Cardiac fibroblast (primary cell): ENCODE measurements at places on chromosomes 2 and 18.

DNA sequence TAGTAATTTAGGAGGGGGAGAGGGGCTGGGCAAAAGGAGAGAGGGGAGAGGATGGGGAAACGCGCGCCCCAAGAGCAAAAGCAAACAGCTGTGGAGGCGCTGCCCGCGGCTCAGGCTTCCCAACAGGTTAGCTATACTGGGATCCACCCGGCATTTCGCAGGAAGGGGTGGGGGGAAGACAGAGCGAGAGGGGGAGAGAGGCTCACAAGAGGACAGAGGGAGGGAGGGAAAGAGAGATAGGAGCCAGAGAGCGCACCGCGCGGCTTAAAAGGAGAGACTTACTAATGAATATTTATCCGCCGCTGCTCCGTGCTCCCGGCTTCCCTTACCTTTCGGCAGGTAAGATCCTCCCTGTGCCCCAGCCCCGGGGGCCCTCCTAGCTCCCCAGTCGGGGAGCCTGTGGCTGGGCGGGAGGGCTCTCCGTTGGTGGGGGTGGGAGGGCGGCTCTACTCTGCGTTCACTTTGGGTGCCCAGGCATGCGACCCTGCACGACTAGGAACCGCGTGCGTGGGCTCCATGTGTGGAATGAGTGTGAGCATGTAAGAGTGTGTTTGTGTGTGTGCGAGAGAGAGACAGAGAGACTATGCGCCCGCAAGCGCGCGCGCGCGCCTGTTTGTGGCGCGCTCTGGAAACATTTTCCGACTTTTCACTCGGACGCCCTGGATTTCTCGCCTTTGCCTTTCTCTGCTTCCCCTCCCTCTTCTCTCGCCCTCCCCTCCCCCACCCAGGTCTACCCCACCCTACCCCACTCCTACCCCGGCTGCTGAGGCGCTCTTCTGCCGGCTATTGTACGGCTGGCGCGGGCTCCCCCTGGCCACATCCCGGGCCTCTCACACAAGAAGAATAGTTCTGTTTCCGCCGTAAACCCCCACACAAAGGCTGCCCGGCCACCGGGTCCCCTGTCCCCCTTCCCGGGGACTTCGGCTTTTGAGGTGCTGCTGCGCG lies 7.2 kb upstream of the SIX3 start:
- DNase-seq = no peak

DNA sequence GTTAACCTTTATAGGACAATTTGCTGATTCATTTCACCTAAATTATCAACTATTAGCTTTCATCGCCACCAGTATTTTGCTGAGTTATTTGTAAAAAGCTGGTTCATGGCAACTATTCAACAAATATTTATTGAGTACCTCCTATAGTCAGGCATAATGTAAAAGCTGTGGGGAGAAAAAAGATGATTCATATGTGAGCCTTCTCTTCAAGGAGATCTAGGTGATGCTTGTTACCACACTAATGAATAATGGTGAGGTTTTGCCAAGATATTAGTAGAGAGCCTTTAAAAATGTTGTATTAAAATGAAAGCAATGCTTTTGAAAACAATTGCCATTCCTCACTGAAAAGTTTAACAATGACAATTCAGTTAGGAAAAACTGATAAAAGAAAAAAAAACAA lies 187.8 kb downstream of the ANKRD44 start:
- DNase-seq = no peak

DNA sequence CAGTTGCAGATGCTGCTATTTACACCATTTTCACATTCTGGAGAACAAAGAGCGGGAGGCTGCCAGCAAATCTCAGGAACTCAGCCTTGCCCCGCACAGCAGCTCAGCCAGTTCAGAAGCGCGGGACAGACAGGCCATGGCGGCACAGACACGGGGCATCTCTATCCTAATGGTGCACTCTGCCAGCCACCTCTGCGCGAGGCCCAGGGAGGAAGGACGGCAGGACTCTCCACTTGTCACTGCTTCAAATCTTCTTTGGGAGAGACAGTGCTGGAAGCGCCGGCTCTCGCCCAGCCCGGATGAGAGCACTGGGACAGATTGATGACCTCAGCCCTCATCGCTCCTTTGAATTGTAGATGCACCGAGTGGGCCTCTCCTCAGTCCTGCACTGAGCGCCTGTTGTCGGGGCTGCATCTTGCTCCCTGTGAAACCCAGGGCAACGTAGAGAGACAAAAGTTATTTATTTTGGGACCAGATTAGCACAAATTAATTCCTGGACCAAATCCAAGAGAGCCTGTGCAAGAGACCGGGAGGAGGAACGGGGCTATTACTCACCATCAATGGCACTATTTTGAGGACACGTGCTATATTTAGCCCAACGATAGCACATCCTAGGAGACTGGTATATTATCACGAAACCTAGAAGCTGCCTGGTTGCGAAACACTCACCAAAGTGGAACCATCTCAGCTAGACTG lies 211.4 kb upstream of the SMIM21 start:
- peak; percentile 32 for DNase-seq

DNA sequence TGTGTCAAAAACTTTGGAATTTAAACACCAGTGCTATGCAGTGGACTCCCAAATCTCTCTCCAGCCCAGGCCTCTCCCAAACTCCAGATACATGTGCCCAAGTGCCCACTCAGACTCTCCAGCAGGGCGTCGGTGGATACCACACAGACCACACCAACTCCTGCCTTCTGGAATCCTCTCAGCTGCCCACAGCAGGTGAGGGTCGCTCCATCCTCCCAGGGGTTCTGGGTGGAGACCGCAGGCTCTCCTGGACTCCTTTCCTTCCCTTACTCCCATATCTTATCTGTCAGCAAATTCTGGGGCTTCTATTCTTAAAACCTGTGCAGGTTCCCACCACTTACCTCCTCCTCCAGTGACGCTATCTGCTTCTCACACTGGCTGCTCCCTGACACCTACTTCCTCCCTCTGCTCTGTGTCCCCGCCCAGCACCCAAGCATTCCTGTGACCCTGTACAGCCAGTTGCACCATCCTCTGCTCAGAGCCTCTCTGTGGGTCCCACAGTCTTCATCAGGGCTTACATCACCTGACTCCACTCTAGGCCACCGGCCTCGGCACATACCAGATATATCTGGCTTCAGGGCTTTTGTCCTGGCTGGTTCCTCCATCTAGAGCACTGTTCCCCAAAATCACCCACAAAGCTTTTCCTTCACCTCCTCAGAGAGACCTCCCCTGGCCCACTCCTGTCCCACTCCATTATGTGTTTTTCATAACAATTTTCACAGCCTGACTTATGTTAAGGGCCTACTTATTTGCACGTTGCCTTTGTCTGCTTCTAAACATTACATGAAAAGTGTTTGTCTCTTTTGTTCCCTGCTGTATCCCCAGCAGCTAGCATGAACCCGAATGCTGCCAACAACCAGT lies 2.6 kb upstream of the IMP4 start:
- DNase-seq = no peak

GRCh38 chr2:218871345-218872302 lies 9.0 kb upstream of the WNT10A start:
- DNase-seq = no peak

DNA sequence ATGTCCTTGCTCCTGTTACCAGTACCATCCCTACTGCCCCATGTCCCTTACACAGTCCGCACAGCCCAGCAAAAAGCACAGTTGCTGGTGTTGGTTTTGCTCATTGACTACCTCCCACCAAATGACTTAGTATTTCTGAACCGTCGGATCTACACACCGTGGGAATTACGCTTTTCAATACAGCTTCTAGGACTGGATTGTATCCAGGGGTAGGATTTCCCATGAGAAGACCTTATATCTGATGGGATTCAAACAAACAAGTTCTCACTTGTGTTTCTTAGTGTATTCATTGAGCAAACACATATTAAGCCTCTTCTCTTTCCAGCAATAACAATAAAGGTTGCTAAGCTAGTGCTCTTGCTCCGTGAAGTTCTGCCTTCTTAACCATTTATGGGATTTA lies 25.8 kb downstream of the TRAPPC12 start:
- DNase-seq = peak; percentile 40

DNA sequence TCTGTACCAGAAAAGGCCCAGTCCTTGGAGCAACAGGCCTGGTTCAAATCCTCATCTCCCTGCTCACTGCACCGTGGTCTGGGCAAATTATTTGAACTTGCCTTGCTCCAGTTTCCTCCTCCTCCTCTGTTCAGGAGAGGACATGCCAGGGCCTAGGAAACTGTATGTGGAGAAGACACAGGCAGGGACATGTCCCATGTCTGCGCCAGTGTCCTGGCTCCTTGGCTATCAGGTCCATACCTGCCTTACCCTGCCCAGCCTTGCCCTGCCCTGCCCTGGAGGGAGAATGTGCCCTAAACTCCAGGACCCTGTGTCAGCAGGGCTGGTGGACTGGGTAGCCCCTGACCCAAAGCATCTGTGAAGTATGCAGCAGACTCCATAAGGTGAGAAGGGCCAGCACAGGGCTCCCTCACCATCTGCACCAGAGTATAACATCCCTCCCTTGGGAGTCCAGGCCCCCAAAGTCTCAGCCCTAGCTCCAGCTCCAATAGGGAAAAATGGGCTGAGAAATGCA lies 165.3 kb downstream of the GALNT1 start:
- DNase-seq = no peak

GRCh38 chr18:42614619-42615293 lies 500.7 kb downstream of the RIT2 start:
- DNase-seq = peak; percentile 80

- no peak for DNase-seq
Observed at GRCh38 chr18:61948846-61949438, 56.1 kb upstream of the RNF152 start.
